ENCODE measurements at places on chromosomes 2 and 18. TPM values are rescaled to one million over a fixed set of nuclear protein-coding genes. Genes with fewer than 3 reads are reported as not detected.

GRCh38 chr18:50563376-50563775, 3.5 kb downstream of the MAPK4 start:
- H3K4me1 ChIP-seq, result no peaks in the 10 kb centered on the region
- no peaks in the 10 kb centered on the region for H3K36me3 ChIP-seq
- no peak overlapping the region for H3K4me3 ChIP-seq
- peaks cover 4% of the 10 kb centered on the region for H3K27me3 ChIP-seq

DNA sequence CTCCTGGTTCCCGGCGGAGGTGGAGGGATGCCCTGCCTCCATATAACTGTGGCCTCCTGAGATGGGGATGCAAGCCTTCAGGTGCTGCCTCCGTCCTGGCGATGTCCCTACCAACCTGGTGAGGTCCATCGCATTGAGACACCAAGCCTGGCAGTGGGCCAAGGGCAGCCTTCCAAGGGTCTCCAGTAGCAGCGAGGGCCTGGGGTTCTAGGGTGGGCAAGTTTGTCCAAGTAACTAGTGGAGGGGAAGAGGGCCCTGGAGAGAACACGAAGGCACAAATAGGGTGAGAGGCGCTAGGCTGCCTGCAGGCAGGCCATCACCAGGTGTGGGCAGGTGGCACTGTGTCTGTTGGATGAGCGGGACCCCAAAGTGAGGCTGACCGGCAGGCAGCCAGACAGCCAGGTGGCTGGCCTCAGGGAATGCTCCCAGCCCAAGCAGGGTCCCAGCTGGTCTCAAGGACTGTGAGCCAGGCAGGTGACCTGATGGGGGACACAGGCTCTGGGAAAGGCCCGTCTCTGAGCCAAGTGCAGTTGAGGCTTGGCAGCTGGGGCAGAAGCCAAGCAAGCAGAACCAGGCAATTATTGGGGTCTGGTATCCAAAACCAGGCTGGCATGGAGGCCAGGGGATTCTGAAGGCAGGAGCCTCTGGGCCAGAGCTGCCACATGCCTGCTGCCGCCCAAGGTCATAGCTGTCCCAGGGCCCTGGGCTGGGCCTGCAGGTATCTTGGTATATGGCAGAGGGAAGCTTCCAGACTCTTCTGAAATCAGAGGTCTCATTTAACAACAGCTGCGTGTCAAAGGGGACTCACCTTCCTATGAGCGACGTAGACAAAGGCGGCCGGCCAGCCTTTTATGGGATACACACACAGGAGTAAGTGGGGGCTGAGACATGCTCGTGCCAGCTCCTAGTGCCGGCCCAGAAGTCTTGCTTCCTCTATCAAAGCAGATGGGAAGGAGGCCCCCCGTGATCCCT, 23.4 kb downstream of the RAMP1 start:
- H3K36me3 ChIP-seq, result no peaks in the 10 kb centered on the region
- H3K4me3 ChIP-seq, result no peak overlapping the region

- H3K4me3 ChIP-seq, result no peak overlapping the region
- H3K36me3 ChIP-seq, result no peaks in the 10 kb centered on the region
- H3K27me3 ChIP-seq, result no peaks in the 10 kb centered on the region
- DNase-seq, result no peak
Observed at GRCh38 chr18:66623821-66624220, 19.9 kb upstream of the CDH19 start.

- H3K36me3 ChIP-seq, result peaks cover 17% of the 10 kb centered on the region
- H3K4me3 ChIP-seq, result no peak overlapping the region
Observed at GRCh38 chr2:218577482-218578220, 9.0 kb downstream of the CNOT9 start.

DNA sequence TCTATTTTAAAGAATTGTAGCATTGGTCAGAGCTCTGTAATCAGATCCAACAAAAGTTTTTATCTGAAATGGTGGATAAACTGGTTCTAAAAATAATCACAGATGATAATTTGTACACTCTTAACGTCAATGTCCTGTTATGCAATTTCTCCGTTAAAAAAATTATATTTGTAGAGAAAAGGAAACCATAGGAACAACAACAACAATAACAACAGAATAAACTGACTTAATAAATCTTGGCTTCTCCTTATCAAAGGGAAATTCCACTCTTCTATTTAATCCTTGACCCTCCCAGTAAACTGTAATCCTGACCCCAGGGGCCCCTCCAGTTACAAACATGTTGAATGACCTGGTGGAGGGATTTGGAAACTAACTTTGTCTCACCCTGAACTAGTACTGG, 78.6 kb upstream of the ZFP36L2 start:
- H3K36me3 ChIP-seq, result no peaks in the 10 kb centered on the region
- H3K27ac ChIP-seq, result peak overlapping the region; percentile 79
- no peaks in the 10 kb centered on the region for H3K27me3 ChIP-seq
- DNase-seq, result no peak
- H3K4me3 ChIP-seq, result no peak overlapping the region
- H3K4me1 ChIP-seq, result peaks cover 45% of the 10 kb centered on the region

DNA sequence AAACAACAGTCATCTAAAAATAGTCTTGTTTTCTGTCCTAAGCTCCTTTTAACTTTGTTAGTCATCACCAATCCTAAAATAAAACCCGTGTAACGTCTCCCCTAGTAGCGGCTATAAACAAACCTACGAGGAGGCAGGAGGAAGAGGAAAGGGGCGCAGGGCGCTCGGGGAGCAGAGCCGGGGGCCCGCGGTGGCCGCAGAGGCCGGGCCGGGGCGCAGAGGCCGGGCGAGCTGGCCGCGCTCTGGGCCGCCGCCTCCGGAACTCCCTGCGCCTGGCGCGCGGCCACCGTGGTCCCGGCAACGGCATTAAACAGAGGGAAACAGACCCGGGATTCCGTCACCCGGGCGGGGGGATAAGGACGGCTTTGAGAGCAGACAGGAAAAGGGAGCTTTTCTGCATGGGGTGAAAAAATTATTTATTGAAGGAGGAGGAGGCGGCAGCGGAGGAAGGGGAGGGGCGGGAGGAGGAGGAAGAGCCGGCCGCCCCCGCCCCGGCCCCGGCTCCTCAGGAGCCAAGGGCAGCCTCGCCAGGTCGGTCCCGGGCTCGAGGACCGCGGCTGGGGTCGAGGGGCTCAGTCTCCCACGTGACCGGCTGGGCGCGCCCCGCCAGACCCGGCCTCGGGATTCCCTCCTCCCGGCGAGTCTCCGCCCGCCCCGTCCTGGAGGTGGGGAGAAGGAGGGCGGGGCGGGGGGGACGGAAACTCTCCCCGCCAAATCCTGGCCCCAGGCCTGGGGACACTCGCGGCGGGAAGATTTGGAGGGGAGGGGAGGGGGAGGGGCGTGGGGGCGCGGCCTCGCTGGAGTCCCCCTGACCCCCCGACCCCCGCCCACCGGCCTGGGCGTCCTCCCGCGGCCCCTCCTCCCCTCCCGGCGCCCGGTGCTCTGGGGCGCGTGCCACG, 1.8 kb upstream of the NFATC1 start:
- H3K4me1 ChIP-seq, result peaks cover 22% of the 10 kb centered on the region
- peak overlapping the region; percentile 76 for H3K4me3 ChIP-seq
- no peaks in the 10 kb centered on the region for H3K27me3 ChIP-seq
- DNase-seq, result peak; percentile 77

The SERPINB8 gene
- 3.8 TPM for total RNA-seq
